ENCODE measurements at places on chromosomes 7 and 10.

DNA sequence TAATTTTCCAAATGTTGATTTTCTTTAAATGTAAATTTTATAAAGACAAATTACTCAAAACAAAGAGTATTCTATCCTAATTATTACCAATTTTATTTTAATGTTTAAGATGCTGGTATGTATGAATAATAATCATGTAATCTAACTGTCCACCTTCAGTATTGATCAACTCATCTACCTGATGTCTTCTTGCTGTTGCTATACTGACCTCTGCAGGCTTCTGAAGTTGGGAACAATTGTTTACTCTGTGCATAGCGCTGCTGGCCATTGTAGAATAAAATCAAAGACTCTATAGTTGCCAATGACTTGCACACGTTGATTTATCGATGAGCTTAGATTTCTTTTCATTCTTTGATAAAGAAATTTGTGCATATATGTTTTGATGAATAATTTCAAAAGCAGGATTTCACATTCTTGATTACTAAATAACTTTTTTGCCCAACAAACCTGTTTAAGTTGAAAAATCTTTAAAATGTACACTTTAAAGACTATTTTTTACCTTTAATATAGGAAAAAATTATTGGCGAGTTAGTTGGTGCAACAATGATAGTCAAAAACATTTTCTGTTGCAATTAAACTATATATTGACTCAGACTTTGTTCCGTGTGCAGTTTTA, 282.3 kb downstream of the TFEC start:
- H3K27ac ChIP-seq = no peak overlapping the region
- no peak for DNase-seq
- H3K36me3 ChIP-seq = no peaks in the 10 kb centered on the region
- H3K27me3 ChIP-seq = no peaks in the 10 kb centered on the region
- H3K4me1 ChIP-seq = no peaks in the 10 kb centered on the region

- peaks cover 2% of the 10 kb centered on the region for H3K36me3 ChIP-seq
- H3K27me3 ChIP-seq = no peaks in the 10 kb centered on the region
- H3K27ac ChIP-seq = no peak overlapping the region
- DNase-seq = no peak
These were observed 48.4 kb downstream of the BRI3 start for GRCh38 chr7:98329791-98330373.

GRCh38 chr10:88851706-88852105, at the start of gene ANKRD22:
Gene ANKRD22, minus strand, starts transcription at chr10:88851844. Its CDS starts 237 bp downstream, at chr10:88851607.
- no peak for DNase-seq
- H3K4me3 ChIP-seq = no peak within 1 kb of the TSS
- no peaks in the 10 kb centered on the region for H3K36me3 ChIP-seq

DNA sequence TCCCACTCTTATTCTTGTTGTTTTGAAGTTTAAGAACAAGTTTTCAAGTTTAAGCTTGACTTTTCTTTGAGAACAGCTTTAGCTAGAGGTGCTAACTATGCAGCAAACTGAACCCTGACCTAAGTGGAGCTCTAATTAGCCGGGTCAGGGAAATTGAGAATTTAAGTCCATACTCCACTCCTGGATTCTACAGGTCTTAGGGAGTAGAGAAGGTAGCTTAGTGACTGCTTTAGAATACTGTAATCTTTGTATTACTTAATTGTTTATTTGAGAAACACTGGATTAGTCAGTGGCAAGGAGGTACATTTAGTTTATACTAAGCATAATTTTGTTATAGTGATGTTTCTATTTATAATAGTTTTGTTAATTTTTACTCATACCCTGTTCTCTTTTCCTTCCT, 74.6 kb upstream of the STRIP2 start:
- H3K4me1 ChIP-seq = no peaks in the 10 kb centered on the region
- H3K36me3 ChIP-seq = no peaks in the 10 kb centered on the region
- no peaks in the 10 kb centered on the region for H3K27me3 ChIP-seq
- H3K27ac ChIP-seq = no peak overlapping the region
- no peak overlapping the region for H3K4me3 ChIP-seq
- DNase-seq = no peak

DNA sequence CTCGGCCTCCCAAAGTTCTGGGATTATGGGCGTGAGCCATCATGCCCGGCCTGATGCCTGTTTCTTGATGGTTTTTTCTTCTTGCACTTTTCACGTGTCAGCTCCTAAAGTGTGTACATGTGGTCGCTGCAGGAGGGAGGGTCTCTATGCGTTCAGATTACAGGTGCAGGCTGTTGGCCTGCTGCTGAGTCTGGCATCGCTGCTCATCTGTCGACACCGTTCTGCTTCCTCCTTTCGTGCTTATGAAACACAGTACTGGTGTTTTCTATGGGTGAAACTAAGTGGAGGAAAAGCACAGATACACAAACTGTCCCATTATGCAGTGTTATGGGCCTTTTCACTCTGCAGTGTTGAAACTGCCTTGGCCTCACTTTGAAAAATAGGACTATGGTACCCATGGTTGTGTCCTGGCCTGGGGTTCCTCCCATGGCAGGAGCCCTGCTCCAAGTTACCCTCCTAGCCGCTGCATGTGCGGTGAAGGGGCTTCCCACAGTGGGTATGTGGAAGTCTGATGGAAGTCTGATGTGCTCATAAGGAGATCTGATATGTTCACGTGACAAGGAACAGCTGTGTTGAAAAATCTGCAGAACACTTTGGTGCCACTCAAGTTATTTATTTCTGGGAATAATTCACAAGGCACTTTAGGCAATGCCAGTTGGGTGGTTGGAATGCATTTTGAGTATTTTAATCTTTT, 23.5 kb downstream of the OGDH start:
- no peaks in the 10 kb centered on the region for H3K27me3 ChIP-seq
- H3K27ac ChIP-seq = peak overlapping the region; percentile 75
- peaks cover 13% of the 10 kb centered on the region for H3K36me3 ChIP-seq
- DNase-seq = no peak

- no peaks in the 10 kb centered on the region for H3K4me1 ChIP-seq
- H3K27me3 ChIP-seq = no peaks in the 10 kb centered on the region
- no peaks in the 10 kb centered on the region for H3K36me3 ChIP-seq
- H3K27ac ChIP-seq = no peak overlapping the region
These were observed 41.1 kb downstream of the ASZ1 start for GRCh38 chr7:117386110-117386706.

GRCh38 chr10:14953424-14954000, 384 bp downstream of the DCLRE1C start:
- H3K4me1 ChIP-seq = peaks cover 21% of the 10 kb centered on the region
- H3K4me3 ChIP-seq = peak overlapping the region; percentile 91
- H3K27me3 ChIP-seq = no peaks in the 10 kb centered on the region
- DNase-seq = peak; percentile 40

- no peaks in the 10 kb centered on the region for H3K27me3 ChIP-seq
- no peak overlapping the region for H3K27ac ChIP-seq
- peaks cover 12% of the 10 kb centered on the region for H3K4me1 ChIP-seq
- no peak for DNase-seq
These were observed 7.6 kb upstream of the KCP start for GRCh38 chr7:128918016-128918665.

DNA sequence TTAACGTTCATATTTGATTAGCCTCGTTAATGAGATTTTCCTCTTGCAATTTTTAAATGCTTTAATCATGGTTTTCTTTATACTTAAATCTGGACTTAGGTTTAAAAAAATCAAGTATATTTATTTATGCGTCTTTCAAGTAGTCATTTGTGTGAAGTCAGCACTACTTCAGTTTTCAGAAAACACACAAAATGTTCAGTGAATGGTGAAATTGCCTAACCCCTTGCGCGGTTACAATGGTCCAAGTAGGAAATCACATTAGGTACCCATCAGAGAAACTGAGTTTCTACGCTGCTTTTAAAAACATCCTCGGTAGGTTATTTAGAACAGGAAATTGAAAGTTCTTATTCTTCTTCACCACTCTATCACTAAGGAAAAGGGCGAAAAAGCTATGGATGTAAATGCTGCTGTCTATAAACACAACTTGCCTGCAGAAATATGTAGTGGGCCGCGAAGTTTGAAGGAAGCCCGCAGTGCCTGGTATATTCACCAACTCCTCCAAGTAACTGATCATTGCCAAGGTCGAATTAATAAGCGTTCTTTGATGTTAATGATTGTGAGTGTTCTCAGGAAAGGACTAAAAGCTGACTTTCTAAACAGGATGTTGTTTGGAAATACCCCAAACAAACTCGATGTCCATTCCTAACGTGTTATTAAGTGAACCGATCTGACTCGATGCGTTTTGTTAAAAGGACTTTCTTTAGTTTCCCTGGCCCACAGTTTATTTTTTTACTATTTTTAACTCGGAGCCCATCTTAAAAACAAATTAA, 1.0 kb downstream of the SYPL1 start:
- peaks cover 19% of the 10 kb centered on the region for H3K4me1 ChIP-seq
- H3K4me3 ChIP-seq = peak overlapping the region; percentile 83
- peaks cover 5% of the 10 kb centered on the region for H3K36me3 ChIP-seq
- no peaks in the 10 kb centered on the region for H3K27me3 ChIP-seq
- peak overlapping the region; percentile 94 for H3K27ac ChIP-seq
- DNase-seq = no peak

- no peak for DNase-seq
- no peaks in the 10 kb centered on the region for H3K36me3 ChIP-seq
- no peaks in the 10 kb centered on the region for H3K27me3 ChIP-seq
- H3K4me1 ChIP-seq = no peaks in the 10 kb centered on the region
- H3K4me3 ChIP-seq = no peak overlapping the region
- H3K27ac ChIP-seq = no peak overlapping the region
These were observed 305.4 kb downstream of the SDK1 start for GRCh38 chr7:3606436-3606835.

GRCh38 chr10:122388287-122388997, 13.9 kb downstream of the PLEKHA1 start:
- no peak overlapping the region for H3K27ac ChIP-seq
- H3K4me3 ChIP-seq = no peak overlapping the region
- DNase-seq = no peak
- H3K36me3 ChIP-seq = no peaks in the 10 kb centered on the region
- no peaks in the 10 kb centered on the region for H3K4me1 ChIP-seq

DNA sequence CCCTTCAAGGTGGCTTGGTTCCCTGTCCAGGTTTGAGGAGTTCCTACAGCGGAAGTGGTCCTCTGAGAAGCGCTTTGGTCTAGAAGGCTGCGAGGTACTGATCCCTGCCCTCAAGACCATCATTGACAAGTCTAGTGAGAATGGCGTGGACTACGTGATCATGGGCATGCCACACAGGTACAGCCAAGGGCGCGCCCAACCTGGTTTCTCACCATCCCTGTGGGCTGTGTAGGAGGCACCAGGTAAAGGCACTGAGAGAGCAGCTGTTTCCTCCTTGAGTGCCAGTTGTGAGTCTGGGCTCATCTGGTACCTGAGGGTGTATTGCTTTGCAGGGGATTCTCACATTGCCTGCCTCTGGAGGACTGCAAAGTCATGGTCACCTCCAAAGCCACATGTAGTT, 68.0 kb downstream of the OGDH start:
- H3K4me1 ChIP-seq = no peaks in the 10 kb centered on the region
- no peaks in the 10 kb centered on the region for H3K27me3 ChIP-seq
- no peak for DNase-seq
- no peak overlapping the region for H3K4me3 ChIP-seq
- H3K27ac ChIP-seq = no peak overlapping the region

GRCh38 chr7:151725844-151726651, 150.9 kb downstream of the PRKAG2 start:
- no peak for DNase-seq
- no peak overlapping the region for H3K27ac ChIP-seq
- no peaks in the 10 kb centered on the region for H3K36me3 ChIP-seq
- H3K27me3 ChIP-seq = no peaks in the 10 kb centered on the region
- H3K4me3 ChIP-seq = no peak overlapping the region
- H3K4me1 ChIP-seq = no peaks in the 10 kb centered on the region

DNA sequence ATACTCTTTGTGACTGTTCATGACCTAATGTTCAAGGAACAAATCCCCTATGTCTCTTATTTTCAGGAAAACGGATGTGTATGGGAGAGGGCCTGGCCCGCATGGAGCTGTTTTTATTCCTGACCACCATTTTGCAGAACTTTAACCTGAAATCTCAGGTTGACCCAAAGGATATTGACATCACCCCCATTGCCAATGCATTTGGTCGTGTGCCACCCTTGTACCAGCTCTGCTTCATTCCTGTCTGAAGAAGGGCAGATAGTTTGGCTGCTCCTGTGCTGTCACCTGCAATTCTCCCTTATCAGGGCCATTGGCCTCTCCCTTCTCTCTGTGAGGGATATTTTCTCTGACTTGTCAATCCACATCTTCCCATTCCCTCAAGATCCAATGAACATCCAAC, 27.3 kb upstream of the CYP2C19 start:
- H3K4me1 ChIP-seq = no peaks in the 10 kb centered on the region
- H3K36me3 ChIP-seq = no peaks in the 10 kb centered on the region
- no peaks in the 10 kb centered on the region for H3K27me3 ChIP-seq
- H3K4me3 ChIP-seq = no peak overlapping the region
- no peak for DNase-seq
- H3K27ac ChIP-seq = no peak overlapping the region

GRCh38 chr7:45203936-45204445, 46.4 kb downstream of the RAMP3 start:
- H3K4me3 ChIP-seq = peak overlapping the region; percentile 41
- peak overlapping the region; percentile 53 for H3K27ac ChIP-seq
- H3K27me3 ChIP-seq = no peaks in the 10 kb centered on the region
- H3K36me3 ChIP-seq = no peaks in the 10 kb centered on the region
- H3K4me1 ChIP-seq = peaks cover 7% of the 10 kb centered on the region

DNA sequence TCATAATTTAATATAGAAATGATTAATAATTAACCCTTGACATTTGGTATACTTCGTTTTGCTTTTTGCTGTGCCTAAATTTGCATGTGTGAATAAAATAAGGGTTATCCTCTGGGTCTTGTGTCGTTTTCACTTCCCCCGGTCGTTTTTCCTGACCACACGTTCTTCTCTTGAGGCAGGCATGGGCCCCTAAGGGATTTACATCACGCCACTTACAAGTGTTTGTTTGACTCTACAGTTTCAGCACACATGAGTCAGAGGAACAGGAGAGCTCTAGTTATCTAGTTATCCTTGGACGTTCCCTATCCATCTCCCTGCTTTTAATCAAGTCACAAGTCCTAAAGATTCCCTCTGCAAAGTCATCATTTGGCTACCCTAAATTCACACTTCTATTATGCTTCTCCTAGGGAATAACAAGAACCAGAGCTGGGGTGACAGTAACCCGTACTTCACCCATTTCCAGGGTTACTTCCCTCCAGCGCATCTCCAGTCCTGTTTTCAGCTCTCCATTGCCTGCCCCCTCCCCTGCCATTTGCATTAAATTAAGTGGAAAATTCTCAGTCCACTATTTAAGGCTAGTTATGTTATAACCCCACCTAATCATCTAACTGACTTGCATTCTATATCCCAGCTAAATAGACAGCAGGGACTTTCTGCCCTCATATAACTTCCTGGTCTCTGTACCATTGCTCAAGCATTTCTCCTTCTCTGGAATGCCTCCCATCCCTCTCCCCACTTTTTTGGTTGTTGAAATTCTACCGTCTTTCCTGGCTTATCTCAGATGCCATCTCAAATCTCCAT, 206.9 kb downstream of the PTEN start:
- H3K27me3 ChIP-seq = no peaks in the 10 kb centered on the region
- no peaks in the 10 kb centered on the region for H3K36me3 ChIP-seq
- 0 out of 2 replicates have a peak overlapping the region, but pooled peaks have one; percentile 18 for H3K4me3 ChIP-seq
- H3K27ac ChIP-seq = peak overlapping the region; percentile 73
- peaks cover 69% of the 10 kb centered on the region for H3K4me1 ChIP-seq
- DNase-seq = peak; percentile 92

DNA sequence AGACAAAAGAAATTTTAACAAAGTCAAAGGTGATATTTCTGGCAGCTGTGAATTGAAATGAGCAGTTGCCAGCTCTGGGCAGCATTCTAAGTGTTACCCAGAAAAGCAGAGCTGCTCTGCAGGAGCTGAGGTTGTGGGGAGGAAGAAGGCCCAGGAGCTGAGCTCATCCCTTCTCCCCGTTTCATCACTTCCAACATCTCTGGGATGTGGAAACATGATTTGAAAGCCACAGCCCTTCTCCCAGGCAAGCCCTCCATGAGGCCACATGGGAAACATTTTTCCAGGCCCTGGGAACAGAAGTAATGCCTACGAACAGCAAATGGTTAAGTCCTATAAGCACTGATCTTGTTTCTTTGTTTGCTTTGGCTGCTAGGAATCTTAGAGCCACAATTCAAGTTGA, 10.9 kb upstream of the DMBT1 start:
- no peaks in the 10 kb centered on the region for H3K27me3 ChIP-seq
- no peak overlapping the region for H3K27ac ChIP-seq
- no peaks in the 10 kb centered on the region for H3K36me3 ChIP-seq
